Glutamatergic neuron (in vitro differentiated cells): ENCODE measurements at places on chromosomes 5 and 9.
A peak's percentile ranks its signal among the peaks of the same experiment; 100 is the strongest.

DNA sequence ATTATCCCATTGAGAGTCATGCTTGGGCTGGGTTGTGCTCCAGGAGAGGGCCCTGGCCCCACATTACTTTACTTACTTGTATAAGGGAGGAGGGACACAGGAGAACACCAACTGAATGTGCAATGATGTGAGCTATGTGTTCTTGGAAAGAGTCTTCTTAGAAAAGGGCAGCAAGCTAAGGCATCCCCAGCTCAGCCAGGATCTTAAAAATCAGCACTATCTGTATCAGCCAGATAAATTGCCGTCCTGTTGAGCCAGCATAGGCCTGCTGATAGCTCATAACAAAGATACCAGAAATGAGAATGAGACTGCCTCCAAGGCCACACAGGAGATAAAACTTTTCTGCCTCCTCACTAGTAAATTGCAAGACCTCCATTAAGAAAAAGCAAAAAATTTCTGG lies 357.5 kb downstream of the CAAP1 start:
- DNase-seq, result no peak

DNA sequence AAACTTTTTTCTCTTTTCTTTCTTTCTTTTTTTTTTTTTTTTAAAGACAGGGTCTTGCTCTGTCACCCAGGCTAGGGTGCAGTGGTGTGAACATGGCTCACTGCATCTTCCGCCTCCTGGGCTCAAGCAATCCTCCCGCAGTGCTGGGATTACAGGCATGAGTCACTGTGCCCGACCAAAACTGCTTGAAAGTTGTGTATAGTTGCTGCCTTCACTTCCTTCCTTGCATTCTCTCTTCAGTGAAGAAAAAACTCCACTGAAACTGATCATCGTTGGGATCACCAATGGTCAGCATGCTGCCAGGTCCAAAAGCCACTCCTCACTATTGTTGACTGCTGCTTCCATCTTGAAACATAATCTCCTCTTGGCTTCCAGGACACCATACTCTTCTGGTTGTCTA lies 66.6 kb upstream of the CTNNA1 start:
- no peak for DNase-seq

DNA sequence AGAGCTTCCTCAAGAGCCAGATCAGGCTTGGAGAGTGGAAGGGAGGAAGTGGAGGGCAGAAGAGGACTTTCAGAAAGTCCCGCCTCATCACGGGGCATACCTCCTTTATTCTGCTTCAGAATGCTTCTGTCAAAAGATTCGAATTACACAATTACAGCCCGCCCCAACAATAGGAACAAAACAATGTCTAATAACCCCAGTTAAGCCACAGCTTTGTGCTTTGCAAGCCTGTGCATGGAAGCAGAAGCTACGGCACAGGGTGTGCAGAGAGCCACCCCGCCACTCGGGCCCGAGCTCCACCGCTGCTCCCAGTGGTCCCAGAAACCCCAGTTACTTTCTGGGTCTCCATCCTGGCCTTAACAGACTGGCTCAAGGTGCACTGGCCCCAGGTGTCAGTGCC lies 23.5 kb downstream of the HNRNPH1 start:
- DNase-seq, result no peak

DNA sequence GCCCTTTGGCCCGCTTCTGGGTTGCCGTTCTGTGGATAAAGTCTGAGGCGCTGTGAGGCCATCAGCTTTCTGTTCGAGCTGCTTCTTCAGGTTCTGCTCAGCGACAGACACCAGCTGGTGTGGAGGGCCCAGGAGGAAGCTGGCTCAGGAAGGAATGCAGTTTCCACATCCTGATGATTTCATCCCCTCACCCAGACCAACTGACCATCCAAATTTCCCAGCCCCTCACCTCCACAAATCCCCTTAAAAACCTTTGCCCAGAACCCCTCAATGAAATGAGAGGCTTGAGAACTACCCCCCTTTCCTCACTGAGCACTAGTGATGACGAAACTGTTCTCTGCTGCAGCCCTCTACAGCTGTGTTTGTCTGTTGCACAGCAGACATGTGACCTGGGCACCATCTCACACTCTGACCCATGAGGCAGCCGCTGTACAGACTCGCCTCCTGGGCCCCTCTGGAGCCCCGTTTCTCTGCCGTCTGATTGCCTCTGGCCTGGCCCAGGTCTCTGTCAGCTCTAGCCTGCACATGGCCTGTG lies 45.4 kb downstream of the SPATA31C2 start:
- DNase-seq, result peak; percentile 36

DNA sequence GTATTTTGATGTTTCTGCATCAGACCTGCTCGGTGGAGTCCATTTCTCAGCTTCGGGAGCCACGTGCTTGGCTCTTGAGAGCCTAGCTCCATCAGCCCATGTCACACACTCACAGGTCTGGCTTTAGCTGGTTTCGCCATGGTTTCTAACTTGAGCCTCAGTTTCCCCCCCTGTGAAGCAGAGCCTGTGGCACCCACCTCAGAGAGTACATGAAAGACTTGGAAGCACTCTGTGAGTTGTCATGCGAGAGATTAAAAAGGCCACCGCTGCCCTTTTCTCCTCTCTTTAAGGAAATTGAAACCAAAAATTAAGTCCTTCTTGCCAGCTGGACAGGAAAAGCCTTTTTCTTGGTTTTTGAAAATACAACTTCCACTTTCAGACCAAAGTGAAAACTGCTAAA lies 8.8 kb downstream of the TENT4A start:
- DNase-seq, result no peak

DNA sequence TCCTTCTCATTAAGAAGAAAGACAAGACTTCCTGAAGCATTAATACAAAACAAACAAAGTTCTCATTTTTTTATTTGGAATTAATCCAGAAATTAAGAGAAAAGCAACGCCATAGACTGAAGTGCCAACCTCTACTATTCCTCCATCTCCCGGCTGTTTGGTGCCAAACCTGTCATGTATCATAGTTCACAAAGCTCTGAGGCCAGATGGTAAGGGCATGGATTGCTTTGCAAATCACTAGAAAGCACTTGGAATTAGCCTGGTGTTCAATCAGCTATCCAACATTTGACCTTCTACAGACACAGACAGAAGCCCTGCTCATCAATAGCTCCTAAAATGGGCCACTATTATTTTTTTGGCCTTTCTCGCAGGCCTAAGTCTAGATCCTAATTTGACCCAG lies 33.8 kb downstream of the HTR1A start:
- DNase-seq, result no peak

- DNase-seq, result no peak
Observed at GRCh38 chr9:96719921-96720320, 58.0 kb downstream of the ZNF510 start.

DNA sequence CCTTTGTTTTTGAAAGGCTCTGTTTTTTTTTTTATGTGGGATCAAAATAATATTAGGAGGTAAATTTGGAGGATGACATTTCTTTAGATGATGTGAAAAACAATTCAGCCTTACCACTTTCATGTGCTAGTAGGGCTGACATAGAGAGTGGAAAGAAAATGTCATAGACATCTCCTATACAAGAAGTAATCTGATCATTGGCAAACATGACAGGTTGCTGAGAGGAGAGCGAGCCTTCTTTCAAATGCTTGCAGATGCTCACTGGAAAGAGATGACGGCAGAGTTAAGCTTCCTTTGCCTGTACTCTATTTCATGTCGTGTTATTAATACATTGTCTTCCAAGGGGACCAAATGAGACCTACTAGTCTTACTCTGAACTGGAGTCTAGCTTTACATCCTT lies 160.1 kb upstream of the DAP start:
- no peak for DNase-seq
